HEK293T (cell line): ENCODE measurements at places on chromosomes 2 and 18.

GRCh38 chr18:27411911-27412310 lies 226.8 kb upstream of the CHST9 start:
- DNase-seq, result no peak

- no peak for DNase-seq
Observed at GRCh38 chr2:207163053-207163755, 2.5 kb downstream of the KLF7 start.

DNA sequence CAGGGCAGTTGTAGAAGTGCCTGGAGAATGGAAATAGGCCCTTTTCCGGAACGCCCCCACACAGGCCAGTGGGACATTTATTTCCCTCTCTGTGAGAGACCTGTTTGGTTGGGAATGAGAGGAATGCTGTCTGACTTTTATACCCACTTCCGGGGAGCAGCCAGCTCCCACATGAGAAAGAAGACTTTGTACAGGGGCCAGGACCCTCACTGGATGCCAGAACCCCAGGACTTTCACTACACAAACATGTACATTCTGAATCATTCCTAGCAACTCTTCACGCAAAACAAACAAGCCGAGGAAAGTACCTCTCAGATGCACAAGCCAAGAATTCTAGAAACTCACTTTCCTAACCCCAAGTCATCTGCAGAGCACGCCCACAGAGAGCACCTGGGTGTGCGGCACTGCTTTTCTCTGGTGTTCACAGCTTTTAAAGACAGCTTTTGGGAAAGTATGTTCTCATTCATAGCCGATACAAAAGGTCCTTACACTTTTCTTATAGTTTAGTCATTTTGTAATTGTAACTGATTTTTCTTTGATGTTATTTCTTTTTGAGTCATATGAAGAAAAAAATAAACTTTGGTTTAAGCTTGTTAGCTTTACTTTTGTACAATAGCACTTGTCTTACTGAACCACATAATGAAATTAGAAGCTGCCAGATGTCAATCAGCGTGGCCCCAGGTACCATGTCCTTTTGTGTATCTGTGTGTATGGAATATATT lies 856.1 kb upstream of the ID2 start:
- DNase-seq, result no peak

DNA sequence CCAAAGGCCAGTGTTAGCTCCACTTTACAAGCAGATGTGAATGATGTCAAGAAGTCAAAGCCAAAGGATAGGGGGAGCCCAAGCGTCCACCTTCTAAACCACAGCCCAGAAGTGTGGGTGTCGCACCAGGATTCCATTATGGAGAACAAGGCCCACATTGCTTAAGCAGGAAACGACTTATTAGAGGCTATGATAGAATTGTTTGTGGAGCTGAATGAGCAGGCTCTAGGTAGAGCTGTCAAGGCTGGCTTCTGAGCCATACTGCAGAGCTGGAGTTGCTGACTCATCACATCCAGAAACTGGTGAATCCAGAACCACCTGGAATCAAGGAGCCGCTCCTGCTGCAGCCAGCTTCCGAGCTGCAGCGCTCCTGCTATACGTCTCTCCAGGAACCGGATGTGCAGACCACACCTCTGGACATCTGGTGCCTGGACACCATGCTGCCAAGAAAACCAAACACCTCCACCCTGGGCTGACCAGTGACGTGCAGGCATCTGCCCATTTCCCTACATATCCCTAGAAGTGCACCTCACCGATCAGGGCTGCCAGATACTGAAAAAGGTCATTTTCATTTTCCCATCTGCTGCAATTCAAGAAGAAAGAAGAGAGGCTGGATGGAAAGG lies 6.2 kb upstream of the TWIST2 start:
- no peak for DNase-seq

- no peak for DNase-seq
Observed at GRCh38 chr2:68237976-68238580, 14.3 kb downstream of the PPP3R1 start.

DNA sequence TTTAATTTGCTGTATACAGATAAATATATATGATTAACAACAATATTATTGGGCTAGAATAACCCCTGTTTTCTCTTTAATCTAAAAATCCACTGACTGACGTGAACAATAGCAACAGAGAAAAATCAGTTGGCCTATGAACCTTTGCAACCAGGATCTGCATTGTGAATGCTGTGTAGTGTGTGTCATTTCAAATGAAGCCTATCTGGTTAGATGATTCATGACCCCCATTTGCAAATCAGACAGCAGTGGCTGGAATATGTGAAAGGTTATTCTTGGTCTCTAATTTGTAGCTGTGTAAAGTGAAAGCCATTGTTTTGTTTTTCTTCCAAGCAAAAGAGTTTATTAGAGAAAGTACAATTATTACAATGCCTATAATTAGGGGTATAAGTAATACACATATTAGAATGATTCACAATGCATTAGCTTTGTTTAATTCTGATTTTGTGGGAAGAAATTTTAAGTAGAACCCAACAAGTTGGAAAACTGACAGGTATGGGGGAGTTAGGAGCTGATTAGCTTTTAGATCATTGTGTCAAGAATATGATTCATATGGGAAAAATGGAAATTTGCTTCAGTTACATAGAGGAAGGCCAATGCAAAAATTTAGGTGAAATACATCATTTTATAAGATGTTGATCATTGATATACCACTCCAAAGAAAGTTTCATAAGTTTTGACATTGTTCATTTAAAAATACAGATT lies 1362.2 kb upstream of the TMEFF2 start:
- DNase-seq, result no peak

DNA sequence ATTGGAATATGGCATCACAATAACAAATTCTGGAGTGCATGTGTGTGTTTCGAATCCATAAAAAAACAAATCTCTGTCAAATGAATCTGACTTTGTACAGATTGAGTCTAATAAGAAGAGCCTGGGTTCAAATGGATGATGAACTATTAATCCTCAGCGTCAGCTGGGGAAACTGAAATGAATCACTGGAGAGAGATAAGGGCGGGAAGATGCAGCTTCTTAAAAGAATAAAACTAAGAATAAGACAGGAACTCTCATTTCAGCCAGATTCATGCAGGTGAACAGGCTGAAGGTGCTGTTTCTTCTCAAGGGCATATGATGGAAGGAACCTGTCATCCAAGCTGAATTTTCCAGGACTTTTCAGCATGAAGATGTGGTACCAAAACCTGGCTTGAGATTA lies 202.6 kb upstream of the TRIB2 start:
- no peak for DNase-seq

GRCh38 chr2:54416166-54416813 lies 39.8 kb upstream of the SPTBN1 start:
- DNase-seq, result no peak

GRCh38 chr2:1721706-1722646 lies 22.3 kb downstream of the PXDN start:
- DNase-seq, result no peak

DNA sequence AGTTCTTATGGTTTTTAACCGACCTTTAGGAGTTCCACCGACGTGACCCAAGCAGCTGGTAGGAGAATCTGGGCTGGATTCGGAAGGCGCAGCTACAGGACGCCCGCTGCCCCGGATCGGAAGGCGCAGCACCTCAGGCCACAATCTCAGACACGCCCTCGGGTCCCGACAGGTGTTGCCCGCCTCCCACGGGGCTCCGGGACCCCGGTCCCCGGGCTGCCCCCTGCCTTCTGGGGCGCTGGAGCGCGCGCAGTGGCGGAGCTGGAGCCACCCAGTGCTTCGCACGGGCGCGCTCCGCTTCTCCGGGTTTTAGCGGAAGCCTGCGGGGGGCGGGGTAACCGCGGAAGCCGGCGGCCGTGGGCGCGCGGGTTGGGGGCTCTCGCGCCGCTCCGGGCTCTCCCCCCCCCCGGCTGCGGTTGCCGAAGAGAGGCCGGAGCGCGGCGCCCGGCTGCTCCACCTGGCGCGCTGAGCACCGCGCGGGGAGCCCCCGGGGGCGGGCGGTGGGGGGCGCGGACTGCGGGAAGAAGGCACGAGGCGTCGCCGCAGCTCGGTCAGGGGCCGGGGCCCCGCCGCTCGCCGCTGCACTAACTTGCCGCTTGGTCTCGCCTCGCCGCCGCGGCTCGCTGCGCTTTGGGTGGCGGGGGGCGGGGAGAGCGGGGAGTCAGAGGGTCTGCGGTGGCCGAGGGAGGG lies 718.8 kb downstream of the DPP10 start:
- DNase-seq, result no peak

DNA sequence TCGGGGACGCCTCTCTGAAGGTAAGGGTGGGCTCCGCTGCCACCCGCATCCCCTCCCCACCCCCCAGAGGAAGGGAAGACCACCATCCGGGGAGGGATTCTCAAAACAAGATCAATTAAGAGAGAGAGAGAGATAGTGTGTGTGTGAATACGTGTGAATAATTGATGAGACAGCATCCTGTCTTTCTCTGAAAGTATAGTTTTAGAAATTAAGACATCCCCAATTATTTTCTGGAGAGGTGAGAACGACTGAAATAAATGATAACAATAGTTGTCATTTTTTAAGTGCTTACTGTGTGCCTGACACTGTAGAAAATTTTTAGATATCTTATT lies 751 bp downstream of the IL18R1 start:
- no peak for DNase-seq

DNA sequence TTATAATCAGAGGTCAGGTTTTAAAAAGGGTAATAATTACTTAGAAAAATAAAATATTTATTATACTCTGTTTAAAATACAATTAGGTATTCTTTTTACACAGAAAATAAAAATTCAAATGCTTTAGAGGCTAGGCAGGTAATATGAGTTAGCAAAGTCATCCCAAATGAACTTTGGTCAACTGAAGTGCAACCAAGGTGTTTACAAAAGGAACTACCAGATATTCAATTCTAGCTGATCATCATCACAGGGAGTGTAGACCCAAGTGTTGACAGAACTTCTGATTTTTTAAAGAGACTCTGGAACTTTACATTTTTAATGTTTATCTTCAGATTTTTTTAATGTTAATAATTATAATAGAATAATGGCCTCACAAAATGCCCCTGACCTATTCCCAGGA lies 59.3 kb upstream of the COL5A2 start:
- DNase-seq, result no peak

GRCh38 chr18:46152436-46152807 lies 48.2 kb downstream of the HAUS1 start:
- no peak for DNase-seq

GRCh38 chr2:23654756-23655155 lies 269.8 kb downstream of the KLHL29 start:
- DNase-seq, result no peak

DNA sequence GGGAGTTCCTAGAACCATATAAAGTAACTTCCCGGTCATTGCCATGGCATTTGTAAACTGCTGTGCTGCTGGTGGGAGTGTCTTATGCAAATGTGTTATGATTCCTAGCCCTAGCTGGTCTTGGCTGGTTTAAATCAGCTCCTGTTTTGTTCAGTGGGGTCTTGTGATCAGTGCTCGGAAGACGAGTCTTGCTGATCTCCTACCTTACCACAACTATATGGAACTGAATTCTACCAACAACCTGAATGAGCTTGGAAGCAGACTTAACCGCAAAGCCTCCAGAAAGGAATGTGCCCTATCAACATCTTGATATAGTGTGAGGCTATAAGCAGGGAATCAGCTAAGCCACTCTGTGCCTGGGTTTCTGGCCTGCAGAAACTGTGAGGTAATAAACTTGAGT lies 33.5 kb downstream of the POLE4 start:
- no peak for DNase-seq

DNA sequence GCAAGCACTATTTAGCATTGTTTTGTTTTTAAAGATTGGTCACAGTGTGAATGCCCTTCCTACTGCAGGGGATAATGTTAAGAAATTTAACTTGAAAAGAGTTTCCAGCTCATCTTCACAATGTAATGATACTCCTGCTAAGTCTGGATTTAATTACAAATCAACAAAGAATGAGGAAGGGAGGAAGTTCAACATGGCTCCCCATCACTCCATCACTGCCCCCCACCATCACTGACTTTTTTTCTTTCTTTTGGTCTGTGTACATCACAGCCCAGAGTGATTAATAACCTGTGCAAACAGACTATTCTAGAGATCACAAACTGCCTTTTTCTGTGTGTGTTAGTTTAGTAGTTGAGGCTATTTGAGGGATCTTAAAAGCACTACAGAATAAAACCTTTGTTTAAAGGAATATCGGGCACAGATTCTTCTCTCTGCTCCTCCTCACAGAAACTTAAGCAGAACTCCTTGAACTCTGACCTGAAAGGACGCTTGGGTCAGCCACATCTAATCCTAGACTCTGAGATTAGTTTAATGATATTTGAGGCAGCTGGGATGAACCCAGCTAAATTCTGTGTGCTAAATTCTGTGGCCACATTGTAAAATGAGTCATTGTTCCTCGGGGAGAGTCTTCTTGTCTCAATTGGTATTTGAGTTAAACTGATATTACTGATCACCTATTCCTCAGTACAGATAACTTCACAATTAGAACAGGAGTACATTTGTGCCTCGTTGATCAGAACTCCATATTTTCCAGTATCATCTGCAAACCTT lies 47.8 kb downstream of the SATB2 start:
- no peak for DNase-seq

DNA sequence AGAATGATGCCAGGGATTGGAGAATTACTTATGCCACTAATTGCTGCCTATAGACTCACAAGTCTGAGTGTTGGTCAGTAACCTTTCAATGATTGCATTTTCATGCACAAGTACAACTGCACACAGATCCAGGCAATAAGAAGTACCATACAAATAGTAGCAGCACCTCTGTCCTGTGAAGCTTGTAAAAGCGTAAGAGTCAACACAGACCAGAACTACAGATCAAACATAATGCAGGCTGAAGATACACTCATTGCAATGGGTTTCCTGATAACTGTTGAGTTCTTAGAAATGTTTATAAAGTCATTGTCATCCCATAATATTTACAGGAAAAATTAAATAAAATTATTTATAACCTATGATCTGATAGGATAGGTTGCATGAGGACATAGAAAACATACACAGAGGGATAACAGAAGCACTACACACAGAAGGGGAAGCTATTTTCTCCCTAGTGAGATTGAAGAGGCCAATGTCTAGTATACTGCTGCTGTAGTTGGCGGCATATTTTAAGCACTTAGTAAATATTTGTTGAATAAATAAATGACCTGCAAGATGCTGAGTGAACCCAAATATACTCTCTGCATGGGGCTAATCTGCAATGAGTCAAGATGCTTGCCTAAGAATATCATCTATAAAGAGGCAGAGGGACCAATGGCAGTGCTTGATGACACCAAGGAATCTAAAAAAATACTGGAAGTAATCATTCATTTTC lies 5.7 kb upstream of the PIK3C3 start:
- DNase-seq, result no peak

DNA sequence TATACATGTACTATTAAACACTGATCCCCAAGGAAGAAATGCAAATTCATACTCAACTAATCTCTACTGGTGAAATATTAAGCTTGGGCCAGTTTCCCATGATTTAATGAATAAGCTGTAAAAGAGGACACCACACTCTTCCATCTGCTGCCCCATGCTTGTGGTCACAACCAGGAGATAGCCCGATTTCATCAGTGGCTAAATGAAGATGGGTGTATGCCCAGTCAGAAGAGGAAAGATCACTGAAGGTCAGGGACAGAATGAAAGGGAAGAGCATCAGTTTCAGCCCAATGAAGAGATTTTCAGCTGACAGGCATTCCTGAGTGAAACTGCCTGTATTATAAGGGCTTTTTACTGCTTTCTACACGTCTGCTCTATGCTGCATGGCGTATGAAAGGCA lies 103.5 kb downstream of the KCNS3 start:
- no peak for DNase-seq
